ENCODE measurements at places on chromosomes 5 and 9.
A peak's percentile ranks its signal among the peaks of the same experiment; 100 is the strongest.

DNA sequence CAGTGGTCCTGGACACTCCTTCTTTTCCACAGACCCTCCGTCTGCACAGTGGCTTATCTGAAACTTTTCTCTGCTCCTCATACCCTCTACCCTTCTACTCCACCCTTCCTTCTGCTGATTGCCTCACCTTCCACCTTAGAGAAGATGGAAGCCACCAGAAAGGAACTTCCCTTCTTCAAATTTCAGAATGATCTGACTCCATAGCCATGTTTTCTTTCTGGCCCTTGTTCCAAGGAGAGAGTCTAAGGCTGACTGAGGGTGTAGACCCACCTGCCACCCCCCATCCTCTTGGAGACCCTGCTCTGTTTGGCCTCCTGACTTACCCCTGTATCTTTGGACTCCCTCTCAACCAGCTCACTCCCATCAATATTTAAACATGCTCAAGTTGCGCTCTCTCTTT lies 7.4 kb downstream of the SNX30 start:
- DNase-seq, result no peak

DNA sequence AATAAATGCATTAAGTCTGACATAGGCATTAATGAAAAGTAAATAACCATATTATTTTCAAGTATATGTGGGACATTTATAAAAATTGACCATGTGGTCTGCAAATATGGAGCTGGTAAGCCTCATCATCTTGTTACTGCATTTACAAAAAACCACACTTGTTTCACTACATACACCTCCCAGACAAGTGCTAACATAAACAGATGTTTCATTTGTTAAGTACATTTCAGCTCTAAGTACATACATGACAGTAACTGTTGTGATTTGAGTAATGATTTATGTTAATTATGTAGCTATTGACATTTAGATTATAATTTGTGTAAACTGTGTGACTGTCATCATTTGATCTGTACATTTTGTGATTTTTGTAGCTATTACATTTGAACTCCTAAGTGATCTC lies 13.9 kb downstream of the IDNK start:
- no peak for DNase-seq

- peak; percentile 23 for DNase-seq
These were observed 138.7 kb downstream of the GABBR2 start for GRCh38 chr9:98570055-98570454.

DNA sequence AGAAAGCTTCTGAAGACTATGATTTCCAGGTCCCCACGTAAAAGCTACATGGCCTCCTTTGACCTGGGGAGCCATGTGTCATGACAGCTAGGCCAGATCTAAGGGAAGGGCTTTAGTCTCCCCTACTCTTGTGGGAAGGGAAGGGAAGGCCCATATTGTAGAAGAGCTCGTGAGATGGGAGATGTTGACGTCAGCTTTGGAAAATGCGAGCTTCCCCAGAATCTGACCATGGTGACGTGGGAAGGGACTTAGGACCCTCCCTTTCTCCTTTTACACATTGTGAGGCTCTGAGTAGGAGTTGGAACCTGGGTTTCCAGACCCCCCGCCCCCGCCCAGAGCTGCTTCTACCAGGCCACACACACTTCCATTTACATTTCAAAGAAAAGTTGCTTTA lies 165.5 kb downstream of the SYK start:
- DNase-seq, result no peak

DNA sequence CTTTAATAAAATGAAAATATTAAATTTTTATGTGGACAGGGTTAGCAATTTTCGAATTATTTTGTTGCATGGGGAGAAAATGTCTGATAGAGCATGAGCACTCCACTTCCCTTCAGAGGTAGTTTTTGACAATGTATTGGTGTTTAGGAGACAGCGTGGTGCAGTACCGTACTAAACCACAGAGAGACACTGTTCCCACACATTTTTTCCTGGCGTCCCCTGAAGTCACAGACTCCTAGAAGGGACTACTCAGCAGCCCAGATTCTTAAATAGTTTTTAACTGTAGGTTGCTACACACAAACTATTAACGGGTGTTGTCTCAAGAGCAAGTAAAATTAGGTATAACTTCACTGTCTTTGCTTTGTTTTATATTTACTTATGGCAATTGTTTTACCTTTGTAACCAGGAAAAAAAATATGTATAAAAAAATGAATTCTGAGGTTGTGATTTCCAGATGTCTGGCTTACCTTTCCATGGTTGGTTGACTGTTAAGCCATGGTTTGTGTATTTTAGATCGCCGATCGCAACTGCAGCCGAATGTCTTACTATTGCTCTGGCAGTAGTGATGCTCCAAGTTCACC lies 171.2 kb downstream of the DOCK8 start:
- no peak for DNase-seq

DNA sequence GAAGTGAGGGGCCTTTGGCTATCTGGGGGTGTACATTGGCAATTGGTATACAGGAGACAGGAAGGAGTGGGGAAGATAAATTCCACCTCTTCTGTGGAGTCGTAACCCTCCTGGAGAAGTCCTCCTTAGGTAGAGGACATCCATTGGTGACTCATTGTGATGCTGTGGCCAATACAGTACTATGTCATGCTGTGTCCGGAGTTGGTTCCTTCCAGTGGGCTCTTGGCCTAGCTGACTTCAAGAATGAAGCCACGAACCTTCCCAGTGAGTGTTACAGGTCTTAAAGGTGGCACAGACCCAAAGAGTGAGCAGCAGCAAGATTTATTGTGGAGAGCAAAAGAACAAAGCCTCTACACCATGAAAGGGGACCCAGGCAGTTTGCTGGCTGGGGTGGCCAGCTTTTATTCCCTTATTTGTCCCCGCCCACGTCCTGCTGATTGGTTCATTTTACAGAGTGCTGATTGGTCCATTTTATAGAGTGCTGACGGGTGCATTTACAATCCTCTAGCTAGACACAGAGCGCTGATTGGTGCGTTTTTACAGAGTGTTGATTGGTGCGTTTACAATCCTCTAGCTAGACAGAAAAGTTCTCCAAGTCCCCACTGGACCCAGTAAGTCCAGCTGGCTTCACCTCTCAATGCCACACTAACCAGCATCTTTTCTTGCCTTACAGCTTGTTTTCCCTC lies 37.3 kb upstream of the FBP1 start:
- no peak for DNase-seq

DNA sequence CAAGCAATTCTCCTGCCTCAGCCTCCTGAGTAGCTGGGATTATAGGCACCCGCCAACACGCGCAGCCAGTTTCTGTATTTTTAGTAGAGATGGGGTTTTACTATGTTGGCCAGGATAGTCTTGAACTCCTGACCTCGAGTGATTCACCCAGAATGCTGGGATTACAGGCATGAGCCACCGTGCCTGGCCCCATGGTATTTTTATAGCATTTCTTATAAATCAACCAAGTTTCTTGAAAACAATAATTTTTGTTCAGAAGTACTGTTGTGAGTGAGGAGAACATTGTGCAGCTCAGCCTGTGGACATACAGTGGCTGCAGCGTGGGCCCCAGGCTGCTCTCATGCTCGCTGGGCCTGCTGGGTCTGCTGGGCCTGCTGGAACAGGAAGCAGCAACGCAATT lies 45.3 kb downstream of the MAP1B start:
- no peak for DNase-seq

DNA sequence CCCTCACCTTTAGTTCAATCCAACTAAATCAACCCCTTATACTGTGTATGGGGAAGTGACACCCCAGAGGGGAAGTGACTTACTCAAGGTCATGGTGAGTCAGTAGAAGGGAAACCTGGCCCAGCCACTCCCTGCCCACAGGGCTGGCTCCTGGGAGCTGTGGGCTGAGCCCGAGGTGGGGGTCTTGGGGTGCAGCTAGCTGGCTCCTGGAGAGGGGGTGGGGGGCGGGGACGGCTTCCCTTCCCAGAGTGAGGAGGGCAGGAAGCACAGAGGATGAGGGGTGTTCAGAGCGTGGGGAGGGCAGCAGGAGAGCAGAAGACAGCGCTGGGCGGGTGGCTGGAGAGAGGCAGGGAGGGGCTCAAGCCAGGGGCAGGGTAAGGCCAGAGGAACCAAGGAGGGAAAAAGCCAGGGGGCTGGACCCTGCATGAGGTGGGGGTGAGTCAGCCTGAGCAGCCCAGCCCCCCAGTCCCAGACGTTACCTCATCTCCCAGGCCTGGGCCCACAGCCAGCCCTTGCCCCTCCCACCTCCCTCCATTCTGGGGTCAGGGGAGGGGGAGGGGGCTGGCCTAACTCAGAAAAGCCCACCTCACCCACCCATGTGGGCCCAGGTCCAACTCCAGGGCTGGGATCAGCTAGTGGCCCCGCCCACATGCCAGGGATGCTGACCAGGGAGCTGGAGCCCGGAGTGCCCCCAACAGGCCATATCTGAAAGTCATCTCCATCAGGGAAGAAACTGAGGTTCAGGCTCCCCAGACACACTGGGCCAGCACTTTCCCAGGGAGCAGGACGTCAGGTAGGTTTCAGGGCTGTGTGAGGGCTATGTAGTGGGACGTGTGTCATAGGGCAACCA lies 2.8 kb downstream of the PDLIM7 start:
- DNase-seq, result peak; percentile 66

DNA sequence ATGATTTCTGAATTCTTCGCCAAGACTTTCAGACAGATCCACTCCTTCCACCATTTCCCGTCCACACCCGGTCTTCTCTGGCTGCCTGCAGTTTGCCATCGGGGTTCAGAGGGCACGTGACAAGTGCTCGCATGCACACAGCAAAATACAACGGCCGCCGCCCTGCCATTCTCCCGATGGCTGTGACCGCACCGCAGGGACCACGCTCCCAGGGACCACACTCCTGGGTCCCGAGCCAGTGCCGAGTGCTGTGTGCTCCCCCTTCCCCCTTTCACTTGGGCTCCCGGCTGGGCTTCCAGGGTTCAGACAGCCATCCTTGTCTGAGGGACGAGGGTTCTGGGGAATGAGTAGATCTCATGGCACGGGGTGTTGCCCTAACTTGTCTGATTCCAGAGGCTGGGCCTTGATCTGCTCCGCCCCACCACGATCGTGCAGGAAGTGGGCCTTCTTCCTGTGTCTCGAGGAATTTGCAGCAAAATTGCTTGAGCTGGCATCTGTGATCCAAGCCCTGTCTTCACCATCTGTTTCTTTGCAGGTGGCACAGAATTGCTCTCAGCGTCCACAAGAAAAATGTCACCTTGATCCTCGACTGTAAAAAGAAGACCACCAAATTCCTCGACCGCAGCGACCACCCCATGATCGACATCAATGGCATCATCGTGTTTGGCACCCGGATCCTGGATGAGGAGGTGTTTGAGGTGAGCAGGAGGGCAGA lies 59.2 kb downstream of the COL5A1 start:
- DNase-seq, result no peak

- no peak for DNase-seq
These were observed 208.2 kb downstream of the DAB2IP start for GRCh38 chr9:121859646-121860045.

- DNase-seq, result no peak
These were observed 589.5 kb downstream of the GABRG2 start for GRCh38 chr5:162657076-162657475.

GRCh38 chr9:128818839-128819715 lies 777 bp downstream of the ENDOG start:
- DNase-seq, result peak; percentile 57

GRCh38 chr9:122201641-122202040 lies 27.1 kb downstream of the LHX6 start:
- DNase-seq, result no peak

DNA sequence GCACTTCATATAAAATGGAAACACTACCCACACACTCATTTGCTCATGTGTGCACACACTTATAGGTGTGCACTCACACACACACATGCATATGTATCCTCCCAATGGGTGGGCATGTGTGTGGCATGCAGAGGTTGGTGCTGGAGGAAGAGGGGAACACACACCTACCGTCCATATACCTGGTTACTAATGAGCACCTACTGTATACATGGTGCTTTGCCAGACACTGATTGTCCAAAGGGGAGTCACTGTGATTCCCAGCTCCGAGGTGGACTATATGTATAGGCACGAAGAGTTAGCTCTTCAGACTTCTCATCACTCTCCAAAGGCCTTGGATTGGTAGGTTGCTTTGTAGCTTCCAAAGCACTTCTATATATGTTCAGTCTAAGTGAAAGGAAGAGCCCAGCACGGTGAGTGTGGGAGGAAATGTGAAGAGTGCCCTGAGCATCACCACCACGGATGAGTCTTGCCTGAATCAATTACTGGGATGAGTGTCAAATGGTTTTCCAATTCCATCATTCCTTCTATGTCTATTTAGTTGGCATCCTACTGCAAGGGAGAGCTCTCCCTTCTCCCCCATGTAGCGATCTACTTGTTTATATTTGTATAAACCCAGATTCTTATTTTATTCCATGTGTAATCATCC lies 12.6 kb upstream of the ERGIC1 start:
- DNase-seq, result no peak

Measured in activated CD8-positive, alpha-beta memory T cell treated with anti-CD3 and anti-CD28 coated beads, Interleukin-2, amount 10 ng/mL, durations not matched to agents 7 days and 5 days (primary cell).